HuH-7 (cell line): ENCODE measurements at places on chromosomes 1 and 21.

GRCh38 chr1:160137216-160137862, 14.1 kb upstream of the ATP1A4 start:
- no peak for DNase-seq

GRCh38 chr1:29599826-29600225, 363.5 kb downstream of the PTPRU start:
- DNase-seq: no peak

- DNase-seq: no peak
These were observed 2.9 kb upstream of the FBXO6 start for GRCh38 chr1:11661103-11661502.

DNA sequence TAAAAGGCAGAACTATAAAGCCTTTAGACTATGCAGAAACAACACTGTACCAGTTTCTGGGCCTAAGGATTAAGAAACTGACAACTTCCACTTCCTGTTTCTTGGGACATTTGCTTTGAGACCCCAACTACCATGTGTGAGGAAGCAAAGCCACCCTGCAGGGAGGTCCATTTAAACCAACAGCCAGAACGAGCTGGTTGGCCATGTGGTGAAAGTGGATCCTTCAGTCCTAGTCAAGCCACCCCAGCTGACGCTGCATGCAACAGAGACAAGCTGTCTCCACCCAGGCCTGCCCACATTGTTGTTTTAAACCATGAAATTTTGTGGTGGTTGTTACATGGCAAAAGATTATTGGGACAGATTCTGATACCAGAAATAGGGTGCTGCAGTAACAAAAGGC, 31.8 kb upstream of the SLFNL1 start:
- DNase-seq: no peak

- DNase-seq: peak; percentile 37
These were observed 5.8 kb downstream of the INKA2 start for GRCh38 chr1:111733183-111733991.

GRCh38 chr21:41668051-41668541, 98.8 kb downstream of the RIPK4 start:
- DNase-seq: no peak

GRCh38 chr1:221227872-221228337, 348.7 kb downstream of the HLX start:
- DNase-seq: no peak

GRCh38 chr1:71882637-71883036, 399.7 kb downstream of the NEGR1 start:
- DNase-seq: no peak

DNA sequence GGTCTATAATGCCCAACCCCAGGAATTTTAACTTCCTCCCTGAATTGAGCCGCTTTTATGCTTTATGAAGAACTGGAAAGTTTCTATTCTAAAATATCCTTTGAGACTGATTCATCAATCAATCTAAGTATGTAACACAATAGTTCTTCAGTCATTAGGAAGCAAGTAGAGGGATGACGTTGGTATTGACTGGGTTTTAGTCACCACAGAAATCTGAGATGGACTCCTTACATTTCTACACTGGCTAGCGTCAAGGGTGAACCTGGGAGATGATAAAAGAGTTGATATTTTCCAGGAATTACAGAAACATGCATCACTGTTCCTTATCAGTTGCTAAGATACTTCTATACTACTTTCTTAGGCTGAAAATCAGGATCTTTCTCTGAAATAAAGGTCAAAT, 308.0 kb downstream of the HMCN1 start:
- no peak for DNase-seq

GRCh38 chr1:179178183-179178582, 51.3 kb downstream of the ABL2 start:
- DNase-seq: no peak

- no peak for DNase-seq
These were observed 61.9 kb downstream of the CAPN2 start for GRCh38 chr1:223774134-223774814.

GRCh38 chr1:111571987-111572386, 47.6 kb upstream of the RAP1A start:
- no peak for DNase-seq

DNA sequence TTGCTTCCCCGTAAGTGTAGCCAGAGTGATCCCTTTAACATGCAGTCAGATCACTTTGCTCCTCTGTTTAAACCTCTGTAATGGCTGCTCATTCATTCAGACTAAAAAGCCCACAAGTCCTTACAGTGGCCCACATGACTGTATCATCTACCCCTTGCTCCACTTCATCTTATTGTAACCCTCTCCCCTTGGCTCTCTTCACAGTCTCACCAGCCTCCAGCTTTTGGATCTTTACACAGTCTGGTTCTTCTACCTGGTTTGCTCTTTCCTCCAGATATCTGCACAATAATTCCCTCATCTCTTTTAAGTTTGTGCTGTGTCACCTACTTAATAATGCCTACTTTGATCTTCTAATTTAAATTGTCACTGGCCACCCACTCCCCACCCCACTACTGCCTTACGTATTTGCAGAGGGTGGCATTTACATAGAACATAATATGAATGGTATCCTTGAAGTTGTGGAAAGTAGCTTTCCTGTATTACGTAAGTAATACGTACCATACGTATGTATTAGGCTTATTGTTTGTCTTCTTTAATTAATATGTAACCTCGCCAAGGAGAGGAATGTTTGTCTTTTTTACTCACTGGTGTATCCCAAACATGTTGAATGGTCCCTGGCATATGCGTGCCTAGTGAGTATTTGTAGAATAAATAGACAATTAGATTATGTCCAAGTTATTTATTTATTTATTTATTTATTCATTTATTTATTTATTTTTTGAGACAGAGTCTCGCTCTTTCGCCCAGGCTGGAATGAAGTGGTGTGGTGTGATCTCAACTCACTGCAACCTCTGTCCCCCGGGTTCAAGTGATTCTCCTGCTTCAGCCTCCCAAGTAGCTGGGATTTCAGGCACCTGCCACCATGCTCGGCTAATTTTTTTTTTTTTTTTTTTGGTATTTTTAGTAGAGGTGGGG, 48.6 kb downstream of the TSNAX start:
- no peak for DNase-seq
